Stimulated activated CD8-positive, alpha-beta memory T cell treated with anti-CD3 and anti-CD28 coated beads, Interleukin-15, amount 100 ng/mL, for 48 hours (primary cell): ENCODE measurements at places on chromosomes 12 and 14.

GRCh38 chr12:110677206-110677911 is 11.6 kb downstream of the HVCN1 start:
- DNase-seq, result no peak

- no peak for DNase-seq
These were observed 107.7 kb upstream of the CAND1 start for GRCh38 chr12:67161322-67161918.

GRCh38 chr12:100473716-100474150 is at the start of gene NR1H4:
Gene NR1H4, plus strand, starts transcription at chr12:100473866. Its CDS starts 19,458 bp downstream, at chr12:100493324.
- DNase-seq, result no peak

GRCh38 chr12:54629925-54630324 is 4.8 kb downstream of the LACRT start:
- no peak for DNase-seq

DNA sequence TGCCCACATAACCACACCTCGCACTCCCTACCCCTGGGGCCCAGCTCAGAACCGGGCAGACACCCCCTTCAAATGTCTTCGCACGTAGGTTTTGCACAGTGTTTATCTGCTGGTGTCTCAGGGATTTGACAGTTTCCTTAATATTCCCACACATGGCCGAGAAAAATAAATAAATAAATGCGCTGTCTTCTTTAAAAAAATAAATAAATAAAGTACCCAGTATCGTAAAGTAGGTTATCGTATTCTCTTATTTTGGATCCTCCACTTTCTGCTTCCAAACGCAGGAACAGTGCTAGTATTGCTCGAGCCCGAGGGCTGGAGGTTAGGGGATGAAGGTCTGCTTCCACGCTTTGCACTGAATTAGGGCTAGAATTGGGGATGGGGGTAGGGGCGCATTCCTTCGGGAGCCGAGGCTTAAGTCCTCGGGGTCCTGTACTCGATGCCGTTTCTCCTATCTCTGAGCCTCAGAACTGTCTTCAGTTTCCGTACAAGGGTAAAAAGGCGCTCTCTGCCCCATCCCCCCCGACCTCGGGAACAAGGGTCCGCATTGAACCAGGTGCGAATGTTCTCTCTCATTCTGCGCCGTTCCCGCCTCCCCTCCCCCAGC is 710 bp upstream of the FOS start:
- no peak for DNase-seq

- DNase-seq, result peak; percentile 21
These were observed at the start of gene FAIM2 for GRCh38 chr12:49903700-49904423. Gene FAIM2, minus strand, starts transcription at chr12:49903900. Its CDS starts 108 bp downstream, at chr12:49903792.

GRCh38 chr14:31000629-31001338 is 24.7 kb upstream of the AP4S1 start:
- no peak for DNase-seq

DNA sequence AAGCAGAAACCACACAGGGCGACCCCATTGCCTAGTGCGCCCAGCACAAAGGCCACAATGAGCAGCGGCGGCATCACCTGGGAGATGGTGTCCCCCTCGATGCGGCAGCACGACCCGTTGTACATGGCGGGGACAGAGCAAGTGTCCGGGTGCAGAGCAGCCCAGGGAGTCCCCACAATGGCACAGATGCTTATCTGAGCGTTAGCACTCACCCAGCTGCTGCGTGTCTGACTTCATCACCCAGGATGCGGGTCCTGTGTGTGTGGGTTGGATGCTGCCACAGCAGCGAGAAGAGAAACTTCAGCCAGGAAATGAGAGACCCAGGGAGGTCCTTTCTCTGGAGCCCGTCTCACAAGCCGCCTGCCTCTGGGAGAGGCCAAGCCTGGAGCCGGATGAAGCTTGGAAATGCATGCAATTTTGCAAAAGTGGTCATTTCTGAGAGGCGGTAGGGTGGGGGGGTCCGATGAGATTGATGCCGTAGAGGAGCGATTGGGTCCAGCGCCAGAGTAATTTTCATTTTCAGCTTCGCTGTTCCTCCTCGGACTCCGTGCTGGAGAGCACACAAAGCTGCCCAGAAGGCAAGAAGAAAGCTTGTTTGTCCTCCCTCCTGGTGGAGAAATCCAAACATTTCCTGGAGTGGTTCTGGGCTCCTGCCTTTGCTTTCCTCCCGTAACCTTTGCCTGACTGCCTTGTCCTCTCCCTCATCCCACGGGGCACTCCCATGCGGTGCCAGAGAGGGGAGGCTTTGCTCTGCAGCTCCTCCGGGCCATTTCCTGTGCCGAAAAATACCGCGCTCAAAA is at the start of gene HCAR1:
Gene HCAR1, minus strand, starts transcription at position 630 of the 800 bp plus-strand sequence. Its CDS starts 505 bp downstream, at position 125.
- DNase-seq, result peak; percentile 50

DNA sequence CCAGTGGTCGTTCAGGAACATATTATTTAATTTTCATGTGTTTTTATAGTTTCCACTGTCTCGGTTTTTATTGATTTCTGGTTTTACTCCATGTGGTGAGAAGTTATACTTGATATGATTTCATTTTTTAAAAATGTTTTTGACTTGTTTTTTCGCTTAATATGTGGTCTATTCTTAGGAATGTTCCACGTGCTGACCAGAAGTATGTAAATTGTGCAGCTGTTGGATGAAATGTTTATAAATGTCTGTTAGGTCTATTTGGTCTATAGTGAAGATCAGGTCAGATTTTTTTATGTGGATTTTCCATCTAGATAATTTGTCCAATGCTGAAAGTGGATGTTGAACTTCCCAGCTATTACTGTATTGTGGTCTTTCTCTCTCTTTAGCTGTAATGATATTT is 433.8 kb upstream of the MIS18BP1 start:
- no peak for DNase-seq

GRCh38 chr14:73935666-73936065 is 14.2 kb downstream of the FAM161B start:
- no peak for DNase-seq

DNA sequence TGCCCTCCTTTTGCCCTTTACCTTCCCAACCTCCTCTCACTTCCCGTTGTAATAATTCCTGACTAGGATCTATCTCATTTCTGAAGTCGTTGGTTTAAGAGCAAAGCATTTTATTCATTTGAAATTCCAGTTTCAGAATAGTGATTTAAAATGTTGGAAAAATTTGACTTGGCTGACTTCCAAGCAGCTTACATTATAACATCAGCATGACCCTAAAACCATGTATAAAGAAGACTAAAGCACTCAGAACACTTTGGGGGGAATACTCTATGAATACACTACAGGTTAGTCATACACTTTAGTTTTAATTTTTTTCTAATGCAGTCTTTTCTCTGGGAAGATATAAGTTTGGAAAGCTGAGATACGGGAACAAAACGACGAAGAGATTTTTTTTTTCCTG is 161.1 kb downstream of the BTG1 start:
- no peak for DNase-seq

DNA sequence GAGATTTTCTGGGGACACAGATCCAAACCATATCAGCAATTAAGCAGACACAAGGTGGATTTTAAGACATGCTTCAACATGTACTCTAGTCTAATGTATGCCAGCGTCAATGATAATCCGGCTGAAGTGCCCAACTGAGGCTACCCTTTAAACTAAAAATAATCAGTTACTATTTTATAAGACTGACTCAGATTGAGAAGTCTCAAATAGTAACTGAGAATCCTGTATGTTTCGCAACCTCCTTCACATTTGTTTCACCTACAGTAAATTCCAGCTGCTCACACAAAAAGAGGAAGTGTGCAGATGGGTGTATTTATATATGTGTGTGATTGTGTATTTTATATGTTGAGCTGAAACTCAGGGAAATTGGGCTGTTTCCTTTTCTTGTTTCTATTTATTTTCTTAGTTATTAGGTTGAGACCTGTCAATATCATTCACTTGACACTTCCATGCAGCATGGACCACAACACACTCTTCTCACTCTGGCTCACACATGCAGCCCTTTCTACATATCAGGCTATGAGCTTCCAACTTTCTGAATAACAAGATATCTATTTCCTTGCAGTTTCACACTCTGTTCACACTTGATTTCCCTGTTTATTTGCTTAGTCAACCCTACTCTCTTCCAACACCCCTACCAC is 1224.9 kb upstream of the TMEM132C start:
- DNase-seq, result no peak

DNA sequence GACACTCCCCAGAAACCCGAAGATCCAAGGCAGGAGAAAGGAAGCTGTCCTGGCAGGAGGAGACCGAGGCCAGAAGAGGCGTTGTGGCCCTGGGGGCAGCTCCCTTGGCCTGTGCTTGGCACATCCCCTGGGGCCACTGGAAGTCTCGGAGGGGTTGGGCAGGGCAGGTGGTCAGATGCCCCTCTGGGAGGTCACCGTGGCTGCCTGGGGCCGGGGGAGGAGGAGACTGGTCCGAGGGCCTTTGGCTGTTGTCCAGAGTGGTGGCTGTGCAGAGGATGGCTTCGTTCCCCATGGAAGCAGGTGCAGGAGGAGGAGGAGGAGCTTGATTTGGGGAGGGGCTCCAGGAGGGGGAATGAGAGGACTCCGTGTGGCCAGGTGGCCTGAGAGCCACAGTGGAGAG is 3.3 kb upstream of the NUDT14 start:
- DNase-seq, result no peak

DNA sequence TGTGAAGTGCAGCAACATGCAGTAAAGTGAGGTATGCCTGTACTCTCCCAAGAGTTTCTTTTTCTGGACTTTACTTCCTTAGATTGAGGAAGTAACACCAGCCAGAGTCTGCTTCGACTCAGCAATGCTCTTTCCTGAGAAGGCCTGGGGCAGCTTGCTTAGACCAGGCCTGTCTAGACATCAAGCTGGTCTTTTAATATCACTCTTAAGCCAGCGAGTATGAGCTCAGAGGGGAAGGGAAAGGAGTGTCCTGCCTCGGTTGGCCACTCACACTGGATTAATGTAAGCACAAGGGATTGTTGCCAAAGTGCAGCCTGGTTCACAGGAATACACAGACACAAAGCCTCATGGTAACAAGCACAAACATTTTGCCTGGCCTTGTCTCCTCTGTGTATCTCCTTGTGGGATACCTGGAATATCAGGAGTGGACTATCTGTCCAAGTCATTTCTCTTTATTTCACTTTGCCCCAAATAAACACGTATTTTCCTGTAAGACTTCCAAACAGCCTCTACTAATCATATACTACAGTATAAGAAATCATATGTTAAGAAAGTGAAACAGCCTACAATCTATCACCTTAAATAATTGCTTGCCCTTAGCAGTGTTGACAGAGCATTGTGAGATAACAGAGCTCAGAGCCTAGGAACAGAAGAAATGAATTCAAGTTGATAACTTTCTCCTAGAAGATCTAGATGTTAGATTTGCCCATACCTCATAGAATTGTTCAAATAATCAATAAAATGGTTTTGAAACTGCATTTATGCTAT is 121.2 kb upstream of the DAAM1 start:
- DNase-seq, result no peak

GRCh38 chr14:87999277-87999676 is 5.7 kb upstream of the GPR65 start:
- DNase-seq, result no peak

- no peak for DNase-seq
These were observed 25.4 kb upstream of the PLEKHG6 start for GRCh38 chr12:6285063-6285477.

DNA sequence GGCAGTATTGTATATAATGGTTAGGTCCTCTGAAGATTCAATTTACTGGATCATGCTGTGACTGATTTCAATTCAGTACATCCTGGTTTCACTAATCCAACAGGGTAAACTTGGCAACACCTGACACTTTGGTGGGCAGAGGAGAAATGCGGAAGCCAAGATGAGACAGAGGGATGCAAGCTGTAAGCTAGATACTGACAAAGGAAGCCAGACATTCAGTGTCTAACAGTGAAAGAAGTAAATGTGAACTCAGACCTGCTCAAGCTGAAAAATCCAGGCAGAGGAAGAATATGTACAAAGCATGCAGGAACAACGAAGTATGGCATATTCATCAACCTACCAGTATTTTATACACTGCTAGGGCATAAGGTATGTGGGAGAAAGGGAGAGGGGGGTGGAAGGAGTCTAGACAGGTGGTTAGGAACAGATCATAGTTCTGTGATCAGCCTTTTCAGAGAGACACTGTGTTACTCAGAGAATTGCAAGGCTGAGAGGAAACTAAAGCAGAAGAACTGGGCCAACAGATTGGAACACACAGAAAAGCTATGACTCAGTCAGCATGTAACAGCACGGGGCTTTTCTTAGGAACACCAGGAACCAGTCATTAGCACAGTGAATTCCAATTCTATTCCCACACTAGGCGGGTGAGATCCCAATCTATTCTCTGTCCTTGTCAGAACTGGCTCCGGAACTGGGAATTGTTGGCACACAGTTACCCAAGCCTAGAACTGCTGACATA is 40.3 kb downstream of the NELL2 start:
- no peak for DNase-seq

- no peak for DNase-seq
These were observed 2.5 kb upstream of the CELA1 start for GRCh38 chr12:51349026-51349425.

DNA sequence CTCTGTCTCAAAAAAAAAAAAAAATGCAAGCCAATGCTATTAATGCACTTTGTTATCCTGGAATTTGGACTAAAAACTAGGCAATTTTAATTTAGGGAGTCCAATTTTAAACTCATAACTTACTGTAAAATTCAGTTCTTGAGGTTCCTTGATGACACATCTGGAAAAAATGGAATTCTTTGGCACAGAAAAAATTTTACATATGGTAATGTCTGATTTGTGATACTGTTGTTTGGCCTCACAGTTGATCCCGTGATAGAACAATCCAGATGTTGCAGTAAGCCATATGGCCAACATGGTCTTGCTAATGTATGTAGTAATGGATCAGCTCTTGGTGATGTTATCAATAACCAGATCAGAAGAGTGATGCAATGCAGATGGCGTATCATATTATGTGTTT is 1089.8 kb downstream of the FLRT2 start:
- no peak for DNase-seq

- DNase-seq, result no peak
These were observed 371.8 kb upstream of the E2F7 start for GRCh38 chr12:77437206-77437605.

DNA sequence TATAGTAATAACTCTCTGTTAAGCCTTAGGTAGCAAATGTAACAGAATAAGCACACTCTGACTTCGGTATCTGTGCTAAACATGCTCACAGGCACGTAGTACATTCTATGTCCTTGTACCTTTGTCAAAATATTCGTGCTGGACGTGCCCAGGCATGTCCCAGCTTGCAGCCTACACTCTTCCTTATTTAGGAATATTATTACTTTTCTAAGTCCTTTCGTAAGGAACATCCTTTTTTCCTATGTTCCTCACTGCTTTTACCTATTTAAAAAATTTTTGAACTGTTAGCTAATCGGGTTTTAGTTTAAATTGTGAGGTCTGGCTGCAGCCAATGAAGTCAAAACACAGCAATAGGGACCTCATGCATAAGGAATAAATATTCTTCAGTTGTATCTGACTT is 24.1 kb upstream of the UBC start:
- no peak for DNase-seq

DNA sequence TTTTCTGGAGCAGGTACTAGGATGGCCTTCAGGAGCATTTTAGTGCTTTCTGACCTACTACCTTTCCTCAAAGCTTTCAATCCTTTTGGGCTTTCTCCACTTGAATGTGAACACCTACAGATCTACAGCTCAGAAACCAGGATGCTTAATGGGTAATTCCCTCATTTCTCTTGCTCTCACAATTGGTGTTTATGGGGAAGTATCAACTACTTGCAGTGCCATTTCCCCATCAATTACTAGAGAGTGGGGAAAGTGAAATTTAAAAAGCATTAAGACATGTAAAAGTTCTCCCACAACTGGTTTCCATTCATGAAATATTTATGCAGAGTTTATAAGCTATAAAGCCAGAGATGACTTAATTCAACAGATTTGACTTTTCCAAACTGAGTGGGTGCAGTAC is 2.1 kb upstream of the YY1 start:
- no peak for DNase-seq

- no peak for DNase-seq
These were observed 1.1 kb downstream of the ABCD4 start for GRCh38 chr14:74301594-74302151.

GRCh38 chr12:67813456-67813904 is 164.9 kb downstream of the DYRK2 start:
- DNase-seq, result no peak
